Activated CD4-positive, alpha-beta T cell treated with anti-CD3 and anti-CD28 coated beads, Interleukin-10, Interleukin-2, amounts not matched to agents 100 ng/mL and 50 ng/mL, durations not matched to agents 16 hours and 8 hours (primary cell): ENCODE measurements at places on chromosomes 2 and 18.
A peak's percentile ranks its signal among the peaks of the same experiment; 100 is the strongest.

DNA sequence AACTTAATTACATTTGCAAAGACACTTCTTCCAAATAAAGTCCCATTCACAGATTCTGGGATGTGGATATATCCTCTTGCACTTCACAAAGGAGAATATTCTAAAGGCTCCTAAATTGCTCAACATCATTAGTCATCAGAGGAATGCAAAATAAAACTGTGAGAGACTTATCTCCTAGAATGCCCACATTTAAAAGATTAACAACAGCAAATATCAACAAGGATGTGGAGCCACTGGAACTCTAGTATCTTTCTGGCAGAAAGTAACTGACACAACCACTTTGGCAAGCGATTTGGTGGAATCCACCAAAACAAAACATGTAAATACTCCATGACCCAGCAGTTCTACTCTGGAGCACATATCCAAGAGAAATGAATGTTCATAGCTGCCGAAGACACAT lies 4.6 kb downstream of the NEU2 start:
- no peak for DNase-seq

DNA sequence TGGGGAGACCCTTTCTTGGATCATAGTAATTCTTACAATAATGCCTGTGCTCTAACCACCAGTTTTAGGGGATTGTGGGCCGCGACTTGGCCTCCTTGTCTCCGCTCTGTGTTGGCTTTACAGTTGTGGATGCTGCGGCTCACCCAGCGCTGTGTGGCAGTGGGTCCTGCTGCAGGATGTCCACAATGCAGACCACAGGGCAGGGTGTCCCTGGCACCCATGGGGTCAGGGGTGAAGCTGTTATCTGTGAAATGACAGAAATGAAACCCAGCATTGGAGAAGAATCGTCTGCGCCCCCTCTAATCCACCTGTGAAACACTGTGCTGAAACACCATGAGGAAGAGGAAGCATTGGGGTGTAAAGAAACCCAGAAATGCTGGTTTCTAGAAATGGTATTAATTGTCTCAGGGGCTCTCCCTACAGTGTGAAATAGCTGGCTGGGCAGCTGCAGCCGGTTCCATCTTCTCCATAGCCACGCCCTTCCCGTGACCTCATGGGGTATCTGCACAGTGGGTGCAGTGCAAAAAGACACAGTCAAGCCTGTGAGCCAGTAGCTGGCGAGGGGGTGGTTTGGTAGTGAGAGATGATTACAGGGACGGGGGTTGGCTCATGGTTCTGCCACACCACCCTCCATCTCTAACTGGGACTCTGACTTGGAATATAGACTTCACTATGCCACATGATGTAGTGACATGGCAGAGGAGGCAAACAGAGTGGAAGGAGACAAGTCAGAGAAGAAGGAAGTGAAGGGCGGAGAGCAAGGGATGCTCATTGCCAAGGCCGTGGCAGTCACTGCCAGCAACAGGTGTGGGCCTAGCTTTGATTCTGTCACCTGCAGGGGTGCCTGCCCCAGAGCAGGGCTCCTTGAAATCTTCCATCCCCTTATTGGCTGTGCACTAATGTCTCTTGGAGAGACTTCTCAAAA lies 16.2 kb downstream of the INPP4A start:
- peak; percentile 83 for DNase-seq

- no peak for DNase-seq
Observed at GRCh38 chr2:71891719-71892422, 255.8 kb downstream of the CYP26B1 start.

DNA sequence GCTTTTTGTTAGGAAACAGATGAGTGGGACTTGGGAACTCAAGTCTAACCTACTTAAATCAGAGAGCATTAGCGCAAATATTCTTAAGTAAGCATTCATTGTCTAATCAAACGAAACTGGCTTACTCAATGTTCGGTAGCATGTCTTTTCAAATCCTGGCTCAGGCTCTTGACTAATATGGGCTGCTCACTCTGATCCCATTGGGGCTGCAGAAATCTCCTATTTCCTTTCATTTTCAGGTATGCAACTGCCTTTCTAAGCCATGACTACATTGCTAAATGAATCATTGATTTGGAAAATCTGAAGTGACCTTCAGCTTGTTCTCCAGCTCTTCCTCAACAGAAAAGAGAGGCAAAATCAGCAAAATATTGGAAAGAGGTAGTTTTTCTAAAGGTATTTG lies 2084.4 kb upstream of the PIK3C3 start:
- DNase-seq, result no peak

- DNase-seq, result no peak
Observed at GRCh38 chr2:233977296-233977837, 60.2 kb downstream of the TRPM8 start.

- no peak for DNase-seq
Observed at GRCh38 chr2:127897531-127898211, 11.9 kb upstream of the AMMECR1L start.

- no peak for DNase-seq
Observed at GRCh38 chr2:205032093-205032551, 486.8 kb downstream of the PARD3B start.

- no peak for DNase-seq
Observed at GRCh38 chr2:74292751-74293150, 50.5 kb downstream of the SLC4A5 start.

DNA sequence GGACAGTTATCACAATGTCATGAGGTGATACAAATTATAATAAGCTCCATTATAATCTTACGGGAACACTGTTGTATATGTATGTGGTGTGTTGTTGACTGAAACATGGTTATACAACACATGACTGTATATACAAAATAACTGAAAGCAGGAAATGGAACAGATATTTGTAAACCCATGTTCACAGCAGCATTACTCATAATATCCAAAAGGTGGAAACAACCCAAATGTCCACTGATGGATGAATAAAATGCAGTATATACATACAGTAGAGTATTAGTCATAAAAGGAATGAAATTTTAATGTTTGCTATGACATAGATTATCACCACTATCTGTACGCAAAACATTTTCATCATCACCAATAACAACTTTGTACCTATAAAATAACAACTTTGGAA lies 107.3 kb downstream of the USP34 start:
- DNase-seq, result peak; percentile 4

- DNase-seq, result no peak
Observed at GRCh38 chr2:20745924-20746555, 76.9 kb downstream of the LDAH start.

DNA sequence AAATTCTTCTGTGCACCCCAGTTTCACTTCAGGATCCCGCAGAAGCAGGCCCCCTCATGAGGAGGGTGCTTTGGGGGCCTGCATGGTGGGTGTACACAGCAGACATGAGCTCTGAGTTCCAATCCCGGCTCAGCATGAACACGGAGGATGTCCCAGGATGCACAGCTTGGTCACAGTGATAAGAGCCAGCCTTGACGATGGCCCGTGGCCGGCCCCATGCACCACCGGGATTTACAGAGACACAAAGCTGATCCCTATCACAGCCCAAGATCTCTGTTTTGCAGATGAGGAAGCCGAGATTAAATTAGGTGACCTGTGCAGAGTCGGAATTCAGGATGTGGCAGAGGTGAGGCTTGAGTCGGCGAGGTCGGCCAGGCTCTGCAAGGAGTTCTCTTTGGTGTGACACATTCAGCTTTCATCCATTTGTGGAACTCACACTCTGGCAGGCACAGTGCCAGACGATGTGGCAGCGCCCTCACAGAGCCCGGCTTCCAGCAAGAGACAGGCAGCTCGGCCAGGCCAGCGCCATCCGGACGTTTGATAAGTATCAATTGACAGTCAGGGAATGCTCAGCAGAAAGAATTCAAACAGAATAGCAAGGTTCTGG lies 456.3 kb upstream of the MYT1L start:
- no peak for DNase-seq

DNA sequence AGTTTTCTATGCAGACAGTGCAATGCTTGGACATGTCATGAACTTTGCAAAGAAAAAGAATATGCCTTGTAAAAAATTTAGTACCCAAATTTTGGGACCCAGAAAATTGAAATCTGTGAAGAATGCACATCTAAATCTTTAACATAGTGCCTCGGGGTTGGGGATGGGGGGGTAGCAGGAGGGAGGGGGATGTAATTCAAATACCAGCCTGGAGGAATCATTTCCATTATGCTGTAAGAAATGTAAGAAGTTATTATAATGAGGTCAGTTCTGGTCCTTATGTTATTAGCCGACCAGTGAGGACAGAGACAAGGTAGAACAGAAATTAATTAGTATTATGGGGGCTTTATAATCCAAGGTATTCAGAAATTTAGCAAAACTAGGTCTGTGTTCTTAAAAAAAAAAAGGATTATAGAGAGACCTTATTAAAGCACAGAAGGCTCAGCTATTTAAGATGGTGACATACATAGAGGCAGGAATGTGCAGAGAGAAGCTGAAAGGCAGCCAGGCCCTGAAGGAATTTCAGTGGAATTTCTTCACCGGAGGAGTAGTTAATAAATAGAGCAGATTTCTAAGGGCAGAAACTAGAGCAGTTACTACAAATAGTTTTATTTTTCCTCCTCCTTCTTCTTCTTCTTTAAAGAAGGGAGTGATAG lies 89.0 kb upstream of the RBMS1 start:
- no peak for DNase-seq

DNA sequence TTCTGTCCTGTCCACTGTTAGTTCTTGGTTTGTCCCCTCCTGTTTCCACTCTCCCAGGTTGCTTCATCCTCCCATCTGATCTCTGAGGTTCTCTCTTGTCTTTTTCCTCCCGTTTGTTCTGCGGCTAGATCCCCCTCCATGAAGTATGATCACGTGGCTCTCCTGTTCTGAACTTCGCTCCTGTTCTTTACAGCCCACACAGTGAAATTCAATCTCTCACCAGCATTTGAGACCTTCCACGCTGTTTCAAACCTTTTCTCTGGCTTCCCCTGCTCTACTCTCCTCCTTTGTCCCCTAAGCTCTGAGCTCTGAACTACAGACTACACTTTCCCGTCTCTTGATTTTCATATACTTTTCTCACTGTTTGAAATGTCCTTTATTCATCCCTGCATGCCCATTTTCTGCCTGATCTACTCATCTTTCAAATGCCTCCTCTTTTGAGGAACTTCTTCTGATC lies 83.5 kb downstream of the OSBPL6 start:
- DNase-seq, result no peak

DNA sequence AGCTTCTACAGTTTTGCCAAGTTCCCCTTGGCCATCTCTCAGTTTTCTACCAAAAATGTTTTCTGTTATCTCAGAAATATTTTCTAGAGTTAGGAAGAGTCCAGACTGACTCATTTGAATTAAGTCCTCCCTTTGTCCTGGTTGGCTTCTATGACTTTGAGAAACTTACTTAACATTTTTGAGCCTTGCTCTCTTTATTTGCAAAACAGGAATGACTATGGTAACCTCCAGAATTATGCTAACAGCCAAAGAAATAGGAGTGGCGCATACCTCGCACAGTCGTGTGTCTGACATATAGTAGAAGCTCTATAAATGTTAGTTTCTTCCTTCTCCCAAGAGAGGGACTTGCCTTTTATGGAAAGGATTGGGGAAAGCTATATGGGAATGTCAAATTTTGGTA lies 841.1 kb downstream of the TSN start:
- DNase-seq, result no peak

DNA sequence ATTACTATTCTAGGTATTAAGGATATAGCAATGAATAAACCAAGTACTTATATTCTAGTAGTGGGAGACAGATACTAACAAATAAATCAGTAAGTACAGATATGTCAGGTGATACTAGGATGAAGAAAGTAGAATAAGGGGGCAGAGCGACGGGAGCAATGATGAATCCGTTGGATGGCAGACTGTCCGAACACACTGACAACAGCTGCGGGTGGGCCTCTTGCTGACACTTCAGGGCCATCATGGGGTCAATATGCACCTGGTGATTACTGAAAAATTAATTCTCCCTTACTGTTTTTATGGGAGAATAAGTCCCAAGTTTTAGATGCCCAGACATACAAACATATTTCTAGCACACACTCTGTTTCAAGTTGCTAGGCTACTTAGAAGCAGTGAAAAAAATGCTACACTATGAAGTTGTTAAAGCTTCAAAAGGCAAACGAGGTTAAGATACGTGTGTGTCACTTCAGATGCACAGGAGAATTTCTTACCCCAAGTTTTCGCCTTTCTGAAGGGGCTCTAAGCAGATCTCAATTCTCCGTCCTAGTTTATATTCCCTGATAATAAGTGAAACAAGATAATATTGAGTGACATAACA lies 78.7 kb downstream of the USP40 start:
- DNase-seq, result no peak

DNA sequence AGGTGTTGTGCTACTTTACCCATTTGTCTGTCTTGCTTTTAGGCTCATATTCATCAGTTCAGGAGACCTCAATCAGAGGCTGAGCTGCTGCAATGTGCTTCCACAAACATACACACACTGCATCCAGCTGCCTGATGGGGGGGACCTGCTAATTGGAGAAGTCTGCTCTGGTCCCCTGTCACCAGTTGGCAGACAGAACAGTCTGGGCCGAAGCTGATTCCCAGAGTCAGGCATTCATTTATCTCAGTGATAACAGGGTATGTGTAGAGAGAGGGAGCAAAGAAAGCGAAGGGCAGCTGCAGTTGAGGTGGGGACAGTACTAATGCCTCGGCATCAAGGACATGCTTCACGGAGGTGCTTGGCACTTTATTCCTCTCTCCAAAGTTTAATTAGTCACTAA lies 584.3 kb upstream of the PIK3C3 start:
- no peak for DNase-seq

GRCh38 chr18:28114472-28114871 lies 62.5 kb downstream of the CDH2 start:
- DNase-seq, result no peak

DNA sequence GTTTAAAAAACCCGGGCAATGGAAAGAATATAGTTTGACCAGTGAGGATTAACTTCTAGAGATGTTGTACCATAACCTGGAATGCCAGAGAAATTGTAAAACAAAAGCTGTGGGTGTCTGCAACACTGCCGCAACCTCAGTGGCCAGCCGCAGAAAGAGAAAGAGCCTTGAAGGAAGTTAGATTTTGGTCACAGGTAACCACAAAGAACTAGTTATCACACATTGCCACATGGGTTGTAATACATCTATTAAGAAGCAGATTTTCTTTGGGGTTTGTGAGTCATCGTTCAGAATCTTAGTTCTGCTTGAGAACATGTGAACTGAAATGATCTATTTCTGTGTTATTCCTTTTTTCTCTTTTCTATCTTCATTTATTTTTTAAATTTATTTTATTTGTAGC lies 222.9 kb upstream of the AGAP1 start:
- DNase-seq, result peak; percentile 84
